CD4-positive, alpha-beta T cell treated with Interleukin-1 beta for 1 hour (primary cell): ENCODE measurements at places on chromosomes 12 and 14.

DNA sequence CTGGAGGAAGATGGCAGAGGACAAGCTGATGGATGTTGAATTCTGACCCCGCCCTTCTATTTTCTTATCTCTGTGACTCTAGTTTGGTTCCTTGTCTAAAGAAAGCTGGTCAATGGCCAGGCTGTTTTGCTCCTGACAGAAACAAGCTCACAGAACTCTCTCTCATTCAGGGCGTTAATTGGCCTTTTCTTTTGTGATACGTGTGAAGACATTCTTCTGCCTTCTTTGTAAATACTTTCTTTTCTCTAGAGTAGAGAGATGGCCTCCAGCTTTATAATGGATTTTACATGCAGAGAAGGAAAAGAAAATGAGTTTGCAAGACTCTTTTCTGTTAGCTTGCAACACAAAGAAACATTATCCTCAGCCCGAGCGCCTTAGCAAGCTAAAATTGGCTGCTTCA, 492.2 kb upstream of the CCDC196 start:
- DNase-seq = no peak

DNA sequence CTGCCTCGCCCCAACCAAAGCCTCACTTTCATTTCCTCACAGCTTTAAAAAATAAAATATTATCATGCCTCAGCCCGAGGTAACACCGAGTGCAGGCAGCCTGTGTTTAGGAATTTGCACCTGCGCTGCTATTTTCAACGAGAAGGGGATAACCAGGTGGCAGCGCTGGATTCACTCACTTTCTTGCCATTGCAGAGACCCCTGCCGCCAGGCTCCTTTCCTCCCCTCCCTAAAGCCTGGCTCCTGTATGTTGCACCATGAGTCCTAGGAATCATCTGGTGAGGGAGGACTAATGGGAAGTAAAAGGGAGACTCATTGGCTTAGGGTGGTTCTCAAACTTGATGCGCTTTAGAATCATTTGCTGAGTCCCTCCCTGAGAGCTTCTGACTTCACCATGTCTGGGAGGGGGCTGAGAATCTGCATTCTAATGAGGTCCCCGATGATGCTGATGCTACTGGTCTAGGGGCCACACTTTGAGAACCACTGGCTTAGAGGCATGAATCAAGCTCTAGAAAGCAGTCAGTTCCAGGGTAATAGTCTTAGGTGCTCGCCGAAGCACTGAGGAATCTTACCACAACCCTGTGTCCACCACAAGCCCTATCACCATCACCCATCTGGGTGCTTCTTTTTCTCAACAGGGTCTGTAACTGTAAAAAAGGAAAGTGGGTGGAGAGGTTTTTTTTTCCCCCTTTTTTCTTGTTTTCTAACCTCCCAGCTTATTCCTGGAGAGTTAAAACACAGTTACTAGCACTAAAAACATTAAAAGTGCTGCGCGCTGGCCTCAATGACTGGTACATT, 83.8 kb downstream of the SLC38A1 start:
- DNase-seq = no peak

DNA sequence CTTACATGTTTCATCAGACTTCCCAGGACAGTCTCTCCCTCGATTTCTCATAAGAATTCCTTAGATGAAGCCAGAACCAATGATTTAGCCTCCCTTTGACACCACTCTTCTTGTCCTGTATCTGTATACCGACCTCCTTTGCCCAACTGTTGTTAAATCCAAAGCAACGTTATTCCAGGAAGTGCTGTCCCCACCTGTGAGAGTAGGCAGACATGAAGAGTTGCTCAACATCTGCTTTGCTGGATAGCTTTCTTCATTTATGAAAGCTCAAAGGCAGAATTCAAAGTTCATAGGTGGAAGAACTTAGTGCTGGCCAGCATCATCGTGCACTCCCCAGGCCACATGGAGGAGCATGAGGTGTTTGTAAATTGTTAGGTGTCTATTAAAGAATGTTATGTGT, 55.6 kb downstream of the GTF2A1 start:
- no peak for DNase-seq

- peak; percentile 52 for DNase-seq
Measured at GRCh38 chr12:124566997-124567672, at the start of gene NCOR2. Gene NCOR2, minus strand, starts transcription at chr12:124567612. Its CDS starts 72,361 bp downstream, at chr12:124495251.

DNA sequence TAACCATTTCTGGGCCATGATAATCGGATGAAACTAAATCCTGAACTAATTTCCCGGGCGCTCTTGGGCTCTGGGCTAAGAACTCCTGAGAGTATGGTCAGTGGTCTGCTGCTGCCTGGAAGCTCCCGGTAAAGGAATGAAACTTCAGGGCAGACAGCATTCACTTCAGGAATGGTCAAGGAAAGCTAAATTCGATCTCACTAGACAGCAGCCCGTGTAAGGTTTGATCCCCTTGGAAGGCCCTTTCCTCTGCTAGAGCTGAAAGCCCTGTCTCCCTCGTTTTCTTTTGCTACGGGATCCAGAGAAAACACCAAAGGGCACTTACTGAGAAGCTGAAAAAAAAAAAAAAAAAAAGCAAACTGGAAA, 680 bp downstream of the ASB8 start:
- no peak for DNase-seq

- no peak for DNase-seq
Measured at GRCh38 chr12:33581613-33582122, 142.0 kb upstream of the SYT10 start.

GRCh38 chr12:45828402-45828801, 98.9 kb downstream of the ARID2 start:
- DNase-seq = no peak

DNA sequence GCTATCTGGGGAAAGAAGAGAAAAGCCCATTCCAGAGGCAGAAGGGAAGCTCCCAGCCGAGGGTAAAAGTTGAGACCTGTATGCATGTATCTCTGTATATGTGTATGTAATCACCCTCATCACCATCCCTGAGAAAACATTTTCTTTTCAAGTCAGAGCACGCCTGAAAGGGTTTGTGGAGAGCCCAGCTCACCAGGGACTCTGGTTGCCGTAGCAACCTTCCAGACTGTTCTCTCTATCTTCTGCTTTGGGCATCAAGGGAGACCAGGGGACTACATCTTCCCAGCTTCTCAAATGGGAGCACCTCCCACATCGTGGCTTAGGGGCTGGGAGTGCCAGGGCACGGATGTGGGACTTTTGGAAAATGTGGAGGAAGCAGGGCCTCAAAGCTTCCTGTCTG, 93.5 kb downstream of the GALNT8 start:
- no peak for DNase-seq

DNA sequence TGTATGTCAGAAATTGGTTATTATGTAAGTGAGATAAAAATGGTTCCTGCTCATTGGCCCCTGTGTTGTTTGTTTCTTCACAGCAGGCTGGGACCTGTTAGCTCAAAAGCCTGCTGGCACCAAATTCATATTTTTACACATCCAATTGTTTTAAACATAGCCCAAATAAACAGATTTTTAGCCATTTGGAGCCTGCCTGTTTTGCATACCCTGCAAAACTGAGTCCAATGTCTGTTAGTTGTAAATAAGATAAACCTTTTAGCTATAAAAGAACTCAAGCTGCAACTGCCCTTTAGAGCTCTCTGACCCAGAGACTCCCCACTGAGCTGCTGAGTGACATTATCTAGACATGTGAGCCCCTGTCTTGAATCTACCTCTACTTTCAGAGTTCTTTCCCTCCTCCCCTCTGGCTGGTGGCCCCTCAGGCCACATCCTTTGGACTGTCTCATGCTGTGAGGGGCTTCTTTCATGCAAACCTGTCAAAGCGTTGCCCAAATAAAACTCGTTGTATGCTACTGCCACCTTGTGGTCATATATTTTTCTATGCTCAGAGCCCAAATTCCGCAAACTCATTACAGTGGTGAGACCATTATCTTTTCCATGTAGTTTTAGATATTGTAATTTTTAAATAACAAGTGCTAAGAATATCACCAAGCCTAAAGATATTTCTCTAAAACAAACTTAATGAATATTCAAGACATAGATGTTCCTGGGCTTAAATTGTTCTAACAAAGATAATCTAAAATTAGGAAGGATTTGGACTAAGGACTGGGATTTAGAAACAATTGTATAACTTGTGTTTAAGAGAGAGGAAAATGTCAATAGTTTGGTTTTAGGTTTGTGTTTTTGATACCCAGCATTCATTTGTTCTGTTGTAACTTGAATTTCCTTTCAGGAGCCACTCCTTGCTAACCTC, 337.9 kb downstream of the AACS start:
- DNase-seq = peak; percentile 12

GRCh38 chr12:113105606-113106271, 29.8 kb downstream of the RASAL1 start:
- no peak for DNase-seq

- no peak for DNase-seq
Measured at GRCh38 chr12:62278022-62278421, 17.8 kb downstream of the USP15 start.

GRCh38 chr14:50821510-50822464, 9.2 kb downstream of the NIN start:
- DNase-seq = peak; percentile 71

- DNase-seq = no peak
Measured at GRCh38 chr14:100441271-100441947, 118.3 kb downstream of the SLC25A47 start.

DNA sequence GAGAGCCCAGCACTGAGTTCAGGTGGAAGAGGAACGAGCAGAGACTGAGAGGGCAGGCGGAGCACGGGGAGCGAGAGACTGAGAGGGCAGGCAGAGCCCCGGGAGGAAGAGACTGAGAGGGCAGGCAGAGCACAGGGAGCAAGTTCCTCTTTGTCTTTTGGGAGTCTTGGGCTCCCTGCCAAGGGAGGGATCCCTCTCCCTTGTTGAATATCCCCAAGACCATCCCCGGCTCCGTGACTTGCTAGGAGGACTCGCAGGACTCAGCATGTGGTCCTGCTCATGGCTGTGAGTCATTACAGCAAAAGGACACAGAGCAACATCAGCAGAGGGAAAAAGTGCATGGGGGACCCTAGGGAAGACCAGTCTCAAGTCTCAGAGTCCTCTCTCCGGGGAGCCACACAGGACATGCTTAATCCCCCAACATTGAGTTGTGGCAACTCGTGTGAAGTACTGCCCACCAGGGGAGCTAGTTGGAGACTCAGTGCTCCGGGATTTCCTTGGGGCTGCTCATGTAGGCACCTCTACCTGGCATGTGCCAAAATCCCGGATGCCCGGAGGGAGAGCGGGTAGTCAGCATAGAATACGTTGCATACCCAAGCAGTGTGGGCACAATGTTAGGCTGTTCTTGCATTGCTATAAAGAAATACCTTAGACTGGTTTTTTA, 81.0 kb downstream of the CCDC92 start:
- no peak for DNase-seq

GRCh38 chr14:92507174-92507768, 6.3 kb upstream of the RIN3 start:
- no peak for DNase-seq

DNA sequence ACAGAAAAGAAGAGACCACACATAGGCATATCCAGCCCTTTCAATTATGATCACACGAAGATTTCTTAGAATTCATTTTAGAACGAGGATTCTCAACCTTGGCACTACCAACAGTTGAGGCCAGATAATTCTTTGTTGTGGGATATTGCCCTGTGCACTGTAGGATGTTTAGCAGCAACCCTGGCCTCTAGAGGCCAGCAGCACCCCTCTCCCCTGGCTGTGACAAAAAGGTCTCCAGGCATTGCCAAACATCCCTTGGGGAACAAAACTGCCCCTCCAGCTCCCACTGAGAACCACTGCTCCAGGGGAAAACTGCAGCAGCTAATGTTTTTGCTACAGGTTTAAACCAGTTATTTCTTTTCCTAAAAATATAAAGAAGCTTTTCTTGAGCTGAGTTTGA, 7.1 kb downstream of the NT5DC3 start:
- no peak for DNase-seq

GRCh38 chr12:22254478-22254877, 80.0 kb downstream of the ST8SIA1 start:
- no peak for DNase-seq

- DNase-seq = no peak
Measured at GRCh38 chr14:21861153-21861552, 187.5 kb upstream of the OR4E1 start.

DNA sequence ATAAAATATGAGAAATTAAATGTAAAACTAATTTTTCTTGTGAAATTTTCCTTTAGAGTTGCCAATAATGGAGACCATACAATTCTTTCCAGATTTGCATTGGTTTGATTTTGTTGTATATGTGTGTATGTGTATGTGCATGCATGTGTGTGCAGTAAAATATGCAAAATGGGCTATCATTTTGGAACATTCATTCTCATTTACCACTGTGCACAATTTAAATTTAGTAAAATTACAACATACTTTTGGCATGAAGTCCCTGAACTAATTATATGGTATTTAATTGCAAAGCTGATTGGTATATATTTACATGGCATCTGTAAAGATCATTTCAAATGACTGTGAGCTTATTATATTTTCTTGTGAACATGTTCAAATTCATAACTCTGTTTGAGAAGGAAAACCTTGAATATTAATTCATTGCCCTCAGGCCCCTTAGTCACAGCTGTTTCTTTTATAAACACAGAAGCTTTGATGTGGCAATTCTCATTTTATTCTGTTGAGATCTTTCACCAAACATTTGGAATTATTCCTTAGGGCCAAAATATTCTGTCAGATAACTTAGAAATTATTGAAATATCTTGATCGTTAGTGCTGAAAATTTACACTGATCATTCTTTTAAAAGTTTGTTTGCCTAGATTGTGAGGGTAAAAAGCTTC, 17.6 kb downstream of the KERA start:
- DNase-seq = no peak

DNA sequence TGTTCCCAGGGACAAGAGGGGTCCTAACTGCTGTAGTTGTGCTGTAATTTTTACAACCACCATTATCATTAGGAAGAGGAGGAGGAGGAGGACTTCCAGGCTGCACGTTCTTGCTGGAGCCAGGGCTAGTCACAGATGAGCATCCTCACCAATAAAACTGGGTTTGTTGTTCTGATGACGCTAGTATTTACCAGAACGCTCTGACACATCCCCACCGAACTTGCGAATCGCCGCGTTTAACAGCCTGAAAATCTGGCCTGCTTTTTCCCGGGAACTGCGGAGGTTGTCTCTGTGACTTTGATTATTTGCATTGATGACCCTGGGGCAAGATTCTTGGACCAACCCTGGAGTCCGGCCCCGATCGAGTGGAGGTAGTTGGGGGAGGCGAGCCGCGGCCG, 10.2 kb downstream of the TBX5 start:
- no peak for DNase-seq

- no peak for DNase-seq
Measured at GRCh38 chr12:69987579-69988091, 162.6 kb downstream of the MYRFL start.
